Occipital lobe (tissue), 3 donors: ENCODE measurements at places on chromosomes 1 and 21. TPM values are rescaled to one million over a fixed set of nuclear protein-coding genes. Genes with fewer than 3 reads are reported as not detected.

Gene IL6R
- 2.8 TPM for total RNA-seq

Gene ANKRD13C
- 108 TPM for total RNA-seq

Gene TSPAN2
- total RNA-seq: 28.5 TPM

Gene KPRP
- total RNA-seq: not detected

Gene SPRR2E
- total RNA-seq: not detected

Gene ACKR1
- 0.62 TPM for total RNA-seq

Gene NUDT4B
- 16.4 TPM for total RNA-seq

Gene RPE65
- 0.16 TPM for total RNA-seq

Gene GJA9
- total RNA-seq: not detected

Gene NPHS2
- not detected for total RNA-seq

Gene ARMH1
- total RNA-seq: 2.8 TPM

Gene PDE9A
- 16.7 TPM for total RNA-seq
